Mesothelial cell of epicardium (in vitro differentiated cells): ENCODE measurements at places on chromosomes 3 and 15. TPM values are rescaled to one million over a fixed set of nuclear protein-coding genes. Genes with fewer than 3 reads are reported as not detected.

The RAD18 gene
- total RNA-seq: 22.2 to 23.6 TPM (median 23.2 TPM) in 3 replicates

GRCh38 chr3:194633349-194634004, at the start of gene TMEM44:
TSS of gene TMEM44 (minus strand) at chr3:194633419. CDS start at chr3:194633215, 204 bp downstream.
- no peaks in the 10 kb centered on the region for H3K4me1 ChIP-seq
- peak within 1 kb of the TSS; percentile 83 for H3K4me3 ChIP-seq
- H3K27ac ChIP-seq: peak within 1 kb of the TSS; percentile 78
- peak; percentile 79 for DNase-seq
- H3K36me3 ChIP-seq: peaks cover 11% of the 10 kb centered on the region

The AZI2 gene
- total RNA-seq: 63.8 to 64.4 TPM (median 63.9 TPM) in 3 replicates

DNA sequence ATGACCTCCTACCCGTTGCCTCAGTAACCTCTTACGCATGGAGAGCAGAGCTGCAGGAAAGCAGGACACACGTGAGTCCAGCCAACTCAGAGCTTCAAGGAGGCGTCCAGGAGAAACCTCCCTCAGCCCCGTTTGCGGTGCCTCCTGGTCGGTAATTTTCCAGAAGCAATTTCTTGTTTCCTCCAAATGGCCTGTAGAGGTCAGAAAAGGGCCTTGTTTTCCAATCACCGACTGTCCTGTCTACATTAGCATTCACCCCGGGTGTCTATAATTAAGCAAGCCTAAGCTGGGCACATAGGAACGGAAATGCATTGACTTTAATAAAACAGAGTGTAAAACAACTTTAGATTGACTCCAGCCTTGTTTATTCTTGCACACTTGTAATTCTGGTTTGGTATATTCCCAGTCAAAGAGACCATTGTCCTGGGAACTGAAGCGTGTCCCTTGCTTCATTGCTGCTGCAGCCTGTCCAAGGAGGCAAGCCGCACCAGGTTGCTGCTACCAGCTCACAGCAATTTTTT, 836.2 kb downstream of the AGBL1 start:
- H3K4me1 ChIP-seq: no peaks in the 10 kb centered on the region
- H3K36me3 ChIP-seq: no peaks in the 10 kb centered on the region
- H3K27ac ChIP-seq: no peak overlapping the region
- H3K4me3 ChIP-seq: no peak overlapping the region

The CELF6 gene
- 1.2 to 1.9 TPM (median 1.3 TPM) in 3 replicates for total RNA-seq
